ENCODE measurements at places on chromosomes 1 and 21.

- peak; percentile 3 for DNase-seq
These were observed 1.6 kb downstream of the TAF1A start for GRCh38 chr1:222588135-222588534.

DNA sequence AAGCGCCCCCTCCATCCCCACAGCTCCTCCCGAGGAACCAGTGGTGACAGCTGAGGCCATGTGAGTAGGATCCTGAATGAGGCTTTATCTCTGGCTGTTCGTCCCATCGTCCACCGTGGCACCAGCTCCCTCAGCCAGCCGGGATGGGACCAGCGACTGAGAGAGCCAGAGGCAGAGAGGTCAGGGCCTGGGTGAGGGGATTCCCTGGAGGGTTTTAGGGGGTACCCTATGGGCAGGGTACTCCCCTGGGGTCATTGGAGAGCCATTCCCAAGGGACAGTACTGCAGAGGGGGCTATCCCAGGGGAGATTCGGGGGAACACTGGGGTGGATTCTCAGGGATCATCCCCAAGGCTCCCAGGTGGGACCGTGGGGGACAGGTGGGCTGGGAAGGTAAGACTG is 2.4 kb downstream of the TMEM125 start:
- DNase-seq = no peak

DNA sequence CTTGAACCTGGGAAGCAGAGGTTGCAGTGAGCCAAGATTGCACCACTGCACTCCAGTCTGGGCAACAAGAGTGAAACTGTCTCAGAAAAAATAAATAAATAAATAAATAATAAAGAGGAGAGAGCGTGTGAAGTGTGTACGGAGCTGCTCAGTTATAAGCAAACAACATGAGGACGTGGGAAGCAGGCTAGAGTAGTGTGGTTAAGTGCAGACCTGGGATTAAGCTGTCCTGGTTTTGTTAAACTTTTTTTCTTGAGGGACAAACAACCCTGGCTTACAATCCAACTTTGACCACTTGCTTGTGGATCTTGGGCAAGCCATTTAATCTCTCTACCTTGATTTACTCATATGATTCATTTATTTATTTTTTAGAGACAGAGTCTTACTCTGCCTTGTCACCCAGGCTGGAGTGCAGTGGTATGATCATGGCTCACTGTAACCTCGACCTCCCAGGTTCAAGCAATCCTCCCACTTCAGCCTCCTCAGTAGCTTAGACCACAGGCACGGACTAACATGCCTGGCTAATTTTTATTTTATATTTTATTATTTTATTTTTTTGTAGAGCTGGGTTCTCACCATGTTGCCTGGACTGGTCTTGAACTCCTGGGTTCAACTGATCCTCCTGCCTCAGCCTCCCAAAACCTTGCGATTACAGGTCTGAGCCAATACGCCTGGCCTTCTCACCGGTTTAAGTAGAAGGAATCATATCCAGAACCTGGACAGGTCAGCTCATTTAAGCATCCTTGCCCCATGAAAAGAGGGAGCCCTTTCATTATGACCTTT is 52.7 kb downstream of the RPS6KA1 start:
- DNase-seq = no peak

DNA sequence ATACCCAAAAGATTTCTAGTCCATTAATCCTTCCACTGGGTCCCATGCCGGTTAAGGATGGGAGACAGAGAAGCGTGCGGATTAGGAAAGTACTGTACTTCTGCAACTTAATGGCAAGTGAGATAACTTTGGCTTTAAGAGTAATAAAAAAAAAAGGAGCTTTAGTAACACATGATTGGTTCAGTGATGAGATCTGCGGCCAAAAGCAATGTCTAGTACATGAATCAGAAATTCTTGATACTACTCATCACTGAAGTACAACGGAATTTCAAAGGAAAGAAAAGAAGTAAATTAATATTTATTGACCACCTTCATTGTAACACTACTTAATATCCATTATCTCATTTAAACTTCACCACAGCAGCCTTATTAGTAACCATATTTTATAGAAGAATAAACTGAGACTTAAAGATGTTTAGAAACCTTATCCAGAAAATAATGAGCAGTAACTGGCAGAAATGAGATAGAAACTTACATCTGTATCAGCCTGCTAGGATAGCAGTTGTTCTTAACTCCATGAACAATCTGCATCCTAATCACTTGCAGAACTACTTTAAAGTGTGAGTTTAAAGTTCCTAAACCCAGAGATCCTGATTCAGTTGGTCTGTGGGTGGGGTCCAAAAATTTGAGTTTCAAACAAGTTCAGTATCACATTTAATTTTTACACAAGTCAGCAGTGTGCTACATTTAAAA is 14.1 kb upstream of the NUF2 start:
- DNase-seq = peak; percentile 89

DNA sequence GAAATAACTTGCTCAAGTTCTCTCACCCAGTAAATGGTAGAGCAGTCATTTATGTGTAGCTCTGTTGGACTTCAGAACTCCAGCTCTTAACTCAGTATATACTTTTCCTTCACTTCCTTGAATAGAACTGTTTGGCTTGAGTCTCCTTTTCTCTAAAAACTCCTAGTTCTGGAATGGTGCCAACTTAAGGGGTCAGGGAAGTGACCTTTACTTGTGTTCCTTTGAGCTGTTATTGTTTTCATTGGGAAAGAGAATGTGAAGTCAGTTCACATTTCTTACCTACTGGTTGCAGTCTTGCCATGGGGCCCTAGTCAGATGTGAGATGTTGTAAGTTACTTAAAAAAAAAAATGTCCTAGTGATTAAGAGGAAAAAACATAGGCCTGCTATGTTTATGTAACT is 77.0 kb upstream of the MACF1 start:
- peak; percentile 53 for DNase-seq

GRCh38 chr1:1425753-1426495 is 4.8 kb upstream of the ANKRD65 start:
- DNase-seq = no peak

DNA sequence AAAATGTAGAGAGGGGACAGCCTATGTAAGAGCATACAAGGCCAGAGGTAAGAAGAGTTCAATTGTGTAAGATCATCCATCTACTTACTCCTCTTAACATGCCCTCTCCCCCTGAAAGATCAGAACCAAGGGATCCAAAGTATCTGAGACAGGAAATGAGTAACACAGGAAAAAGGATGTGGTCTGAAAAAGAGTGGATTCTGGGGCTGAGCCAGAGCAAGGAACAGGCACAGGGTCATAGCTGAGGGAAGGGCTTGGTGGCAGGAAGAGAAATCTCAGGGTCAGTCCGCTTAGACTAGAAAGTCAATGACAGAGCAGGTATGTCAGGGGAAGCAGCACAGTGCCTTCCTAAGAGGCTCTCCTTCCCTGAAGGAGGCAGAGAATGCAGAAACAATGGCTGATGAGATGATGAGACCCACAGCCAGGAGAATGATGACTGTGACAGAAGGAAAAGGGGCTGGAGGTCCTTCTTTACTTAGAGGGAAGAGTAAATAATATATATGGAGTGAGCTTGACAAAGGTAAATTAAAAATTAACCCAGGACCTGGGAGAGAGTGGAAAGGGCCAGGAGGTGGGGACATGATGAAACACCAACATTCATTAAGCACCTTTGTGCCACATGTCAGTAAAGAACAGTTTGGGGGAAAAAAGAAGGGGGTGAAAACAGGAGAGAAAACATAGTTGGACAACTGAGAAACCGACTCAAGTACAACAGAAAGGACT is 26.2 kb upstream of the A3GALT2 start:
- DNase-seq = peak; percentile 97

DNA sequence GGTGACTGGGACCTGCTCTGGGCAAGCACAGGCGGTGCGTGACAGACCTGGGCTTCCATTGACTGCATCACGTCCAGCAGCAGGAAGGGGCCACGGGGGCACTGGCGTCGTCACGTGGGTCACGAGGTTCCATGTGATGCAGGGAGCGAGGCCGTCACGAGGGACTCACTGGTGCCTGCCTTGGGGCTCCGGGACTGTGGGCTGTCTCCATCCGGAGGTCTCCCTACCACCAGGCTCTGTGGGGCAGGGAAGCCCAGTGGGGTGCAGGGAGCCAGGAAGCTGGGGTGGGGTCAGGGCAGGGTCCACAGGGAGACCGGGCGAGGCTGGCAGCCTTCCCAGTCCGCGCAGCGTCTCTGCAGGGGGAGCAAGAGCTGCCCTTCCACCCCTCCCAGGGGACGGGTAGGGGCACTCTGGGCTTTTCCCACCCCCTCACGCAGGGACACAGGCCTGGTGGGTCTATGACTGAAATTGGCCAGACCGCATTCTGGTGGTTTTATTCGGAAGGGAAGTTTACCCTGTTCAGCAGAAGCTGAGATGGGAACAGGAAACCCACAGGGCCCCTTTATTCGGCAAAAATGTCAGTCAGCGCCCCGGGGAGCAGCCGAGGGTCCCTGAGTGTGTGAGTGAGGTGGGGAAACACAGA is 416 bp upstream of the TNFRSF14 start:
- DNase-seq = peak; percentile 26

DNA sequence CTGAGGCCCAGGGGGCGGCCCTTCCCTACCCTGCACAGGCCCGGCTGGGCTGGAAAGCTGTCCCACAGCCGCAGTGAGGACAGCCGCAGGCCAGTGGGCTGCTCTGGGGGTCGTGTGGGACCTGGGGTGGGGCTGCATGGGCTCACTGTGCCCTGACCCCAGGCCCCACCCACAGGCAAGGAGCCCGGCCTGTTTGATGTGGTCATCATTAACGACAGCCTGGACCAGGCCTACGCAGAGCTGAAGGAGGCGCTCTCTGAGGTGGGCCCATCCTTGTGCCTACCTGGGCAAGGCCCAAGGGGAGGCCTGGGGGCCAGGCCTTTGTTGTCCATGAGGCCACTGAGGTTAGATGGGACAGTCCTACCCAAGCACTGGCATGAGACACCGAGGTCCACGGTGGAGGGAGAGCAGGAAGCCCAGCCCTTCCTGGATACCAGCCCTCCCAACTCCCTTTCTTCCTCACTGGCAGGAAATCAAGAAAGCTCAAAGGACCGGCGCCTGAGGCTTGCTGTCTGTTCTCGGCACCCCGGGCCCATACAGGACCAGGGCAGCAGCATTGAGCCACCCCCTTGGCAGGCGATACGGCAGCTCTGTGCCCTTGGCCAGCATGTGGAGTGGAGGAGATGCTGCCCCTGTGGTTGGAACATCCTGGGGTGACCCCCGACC is 1.4 kb upstream of the GJC2 start:
- DNase-seq = peak; percentile 17

- DNase-seq = peak; percentile 87
These were observed at the start of gene ZYG11B for GRCh38 chr1:52726265-52727113. ZYG11B (plus strand) TSS chr1:52726453; CDS start chr1:52726654, 201 bp downstream.

GRCh38 chr1:77762072-77762476 is 2.4 kb upstream of the USP33 start:
- DNase-seq = peak; percentile 77

DNA sequence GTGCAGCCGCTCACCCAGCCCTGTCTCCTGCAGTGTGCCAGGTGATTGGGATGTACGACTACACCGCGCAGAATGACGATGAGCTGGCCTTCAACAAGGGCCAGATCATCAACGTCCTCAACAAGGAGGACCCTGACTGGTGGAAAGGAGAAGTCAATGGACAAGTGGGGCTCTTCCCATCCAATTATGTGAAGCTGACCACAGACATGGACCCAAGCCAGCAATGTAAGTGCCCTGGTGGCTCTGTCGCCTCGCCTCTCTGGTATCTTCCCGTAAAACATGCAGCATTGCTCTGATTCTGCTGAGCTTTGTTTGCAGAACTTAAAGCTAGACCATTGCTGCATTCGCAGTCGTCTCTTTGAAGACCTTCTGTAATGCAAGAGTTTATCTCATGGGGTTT is 79.2 kb downstream of the ATP5PO start:
- peak; percentile 58 for DNase-seq

DNA sequence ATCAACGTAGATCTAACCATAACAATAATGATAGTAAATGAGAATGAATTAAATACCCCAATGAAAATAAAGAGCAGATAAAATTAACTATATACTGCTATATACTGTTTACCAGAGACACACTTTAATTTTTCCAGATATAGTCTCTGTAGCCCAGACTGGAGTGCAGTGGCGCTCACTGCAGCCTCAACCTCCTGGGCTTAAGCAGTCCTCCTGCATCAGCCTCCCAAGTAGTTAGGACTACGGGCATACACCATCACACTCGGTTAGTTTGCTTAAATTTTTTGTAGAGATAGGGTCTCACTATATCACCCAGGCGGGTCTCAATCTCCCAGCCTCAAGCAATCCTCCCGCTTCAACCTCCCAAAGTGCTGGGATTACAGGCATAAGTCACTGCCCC is 37.2 kb downstream of the TRIM33 start:
- DNase-seq = no peak

- DNase-seq = peak; percentile 81
These were observed 163.8 kb downstream of the COL24A1 start for GRCh38 chr1:85992791-85993190.

DNA sequence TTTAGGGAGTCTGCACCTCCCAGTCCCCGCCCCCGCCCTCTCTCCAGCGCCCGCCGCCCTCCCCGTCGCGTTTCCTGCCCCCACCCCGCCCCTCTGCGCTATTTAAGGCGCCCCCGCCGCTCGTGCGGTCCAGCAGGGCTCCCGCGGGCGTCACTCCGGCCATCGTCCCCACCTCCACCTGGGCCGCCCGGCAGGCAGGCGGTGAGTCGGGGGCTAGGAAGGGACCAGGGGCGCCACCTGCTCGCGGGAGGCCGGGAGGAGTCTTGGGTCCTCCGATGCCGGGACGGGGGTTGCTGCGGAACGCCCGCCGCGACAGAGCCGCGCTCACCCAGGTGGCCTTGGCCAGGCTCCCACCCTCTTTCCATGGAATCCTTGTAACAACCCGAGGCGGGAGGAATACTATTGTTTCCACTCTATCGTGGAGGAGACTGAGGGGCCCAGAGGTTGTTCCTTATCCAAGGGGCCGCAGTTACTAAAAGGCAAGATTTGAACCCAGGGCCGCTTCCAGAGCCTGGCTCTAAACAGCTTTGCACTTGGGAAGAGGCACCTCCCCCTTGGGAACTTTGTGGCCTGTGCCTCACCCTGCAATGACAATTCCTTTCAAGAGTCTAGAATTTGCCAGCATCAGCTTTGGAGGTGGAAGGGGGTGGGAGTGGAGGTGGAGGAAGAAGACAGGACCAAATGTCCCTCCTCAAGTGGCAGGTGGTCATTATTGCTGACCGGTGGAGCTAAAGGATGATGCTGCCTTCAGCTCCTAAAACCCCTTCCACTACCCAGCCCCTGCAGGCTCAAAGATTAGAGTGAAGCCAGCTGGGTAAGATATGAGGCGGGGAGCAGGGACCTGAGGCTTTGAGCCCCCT is at the start of gene GJA4:
Gene GJA4 (plus strand): TSS at position 132 of the 860 bp plus-strand sequence. CDS start 1,215 bp downstream, outside the sequence.
- no peak for DNase-seq

DNA sequence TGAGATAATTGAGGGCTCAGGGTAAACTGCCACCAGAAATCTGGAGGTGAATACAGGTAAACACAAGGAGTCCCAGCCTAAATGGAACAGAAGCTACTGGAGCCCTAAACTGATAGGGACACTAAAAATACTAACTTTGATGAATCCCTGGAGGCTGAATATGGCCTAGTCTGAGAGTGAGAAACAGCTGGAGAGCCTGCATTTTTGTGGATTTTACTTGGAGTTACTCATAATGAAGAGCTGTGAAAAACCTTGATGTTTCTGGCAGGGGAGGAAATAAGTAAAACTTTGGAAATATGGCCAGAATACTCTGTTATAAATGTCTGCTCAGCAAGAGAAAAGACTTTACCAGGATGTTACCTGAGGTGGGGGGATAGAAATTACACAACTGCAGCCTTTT is 164.4 kb downstream of the LIPI start:
- DNase-seq = peak; percentile 4

- peak; percentile 60 for DNase-seq
These were observed 19.9 kb downstream of the WNT4 start for GRCh38 chr1:22123071-22123390.
